ENCODE measurements at places on chromosomes 1 and 21.

DNA sequence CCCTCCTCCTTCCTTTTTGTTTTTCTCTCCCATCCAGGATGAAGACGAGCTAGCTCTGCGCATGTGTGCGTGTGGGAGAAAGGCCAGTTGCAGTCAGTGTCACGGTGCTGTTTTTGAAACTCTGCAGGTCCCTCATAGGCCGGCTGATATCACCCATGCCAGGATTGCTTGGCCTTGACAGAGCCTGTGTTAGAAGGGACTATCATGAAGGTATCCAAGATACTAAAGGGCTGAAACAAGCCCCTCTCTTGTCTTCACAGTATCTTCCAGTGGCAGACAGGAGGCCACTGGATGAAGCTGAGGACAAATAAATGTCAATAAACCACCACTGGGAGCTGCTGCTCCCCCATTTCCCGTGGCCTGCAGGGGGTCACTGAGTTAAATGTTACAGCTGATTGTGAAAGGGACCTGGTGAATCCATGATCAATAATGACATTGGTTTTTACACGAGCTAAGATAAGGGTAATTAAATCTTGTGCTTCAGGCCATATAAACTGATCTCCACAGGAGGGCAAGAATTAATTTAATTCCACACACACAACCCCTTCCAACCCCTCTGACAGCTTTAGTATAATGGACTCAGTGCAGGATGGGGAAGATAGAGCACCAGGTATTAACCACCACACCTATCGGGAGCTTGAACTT, 64.6 kb upstream of the TARBP1 start:
- peak; percentile 44 for DNase-seq

- peak; percentile 75 for DNase-seq
Observed at GRCh38 chr1:27109103-27109822, 45.7 kb downstream of the SLC9A1 start.

GRCh38 chr1:236980673-236981072, 23.6 kb downstream of the MT1HL1 start:
- DNase-seq: no peak

DNA sequence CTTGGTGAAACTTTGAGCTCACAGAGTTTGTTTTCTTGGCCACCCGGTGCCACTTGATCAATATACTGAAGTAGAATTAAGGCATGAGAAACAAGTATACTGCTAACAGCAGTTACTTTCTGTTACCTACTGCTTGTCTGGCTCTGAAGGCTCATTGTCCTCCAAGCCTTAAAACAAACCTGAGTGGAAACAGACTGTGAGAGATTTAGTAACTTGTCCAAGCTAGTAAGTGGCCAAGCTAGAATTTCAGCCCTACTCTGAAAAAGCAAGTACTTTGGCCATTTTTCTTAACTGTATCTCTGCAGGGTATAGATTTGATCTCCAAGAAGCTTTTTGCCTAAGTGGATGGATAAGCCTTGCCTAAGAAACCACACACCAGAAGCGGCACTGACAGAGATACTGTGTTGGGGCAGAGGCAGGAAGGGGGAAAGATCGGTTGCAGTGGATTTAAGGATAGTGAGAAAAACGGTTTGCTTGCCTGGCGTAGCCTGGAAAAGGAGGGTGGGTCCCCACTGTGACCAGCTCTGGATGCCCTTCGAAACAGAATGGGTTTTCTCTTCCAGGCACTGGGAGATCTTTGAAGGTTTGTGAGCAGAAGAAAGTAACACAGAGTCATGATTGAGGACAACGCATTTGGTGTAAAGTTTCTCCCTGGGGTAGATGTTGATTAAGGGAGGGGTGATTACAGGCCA, 2.1 kb upstream of the MACO1 start:
- DNase-seq: no peak

GRCh38 chr21:41686664-41687063, 80.2 kb downstream of the RIPK4 start:
- DNase-seq: no peak

GRCh38 chr1:229088711-229089110, 182.2 kb upstream of the RAB4A start:
- peak; percentile 17 for DNase-seq

Data from islet precursor cell (in vitro differentiated cells).